ENCODE measurements at places on chromosomes 6 and 20. TPM values are rescaled to one million over a fixed set of nuclear protein-coding genes. Genes with fewer than 3 reads are reported as not detected.

DNA sequence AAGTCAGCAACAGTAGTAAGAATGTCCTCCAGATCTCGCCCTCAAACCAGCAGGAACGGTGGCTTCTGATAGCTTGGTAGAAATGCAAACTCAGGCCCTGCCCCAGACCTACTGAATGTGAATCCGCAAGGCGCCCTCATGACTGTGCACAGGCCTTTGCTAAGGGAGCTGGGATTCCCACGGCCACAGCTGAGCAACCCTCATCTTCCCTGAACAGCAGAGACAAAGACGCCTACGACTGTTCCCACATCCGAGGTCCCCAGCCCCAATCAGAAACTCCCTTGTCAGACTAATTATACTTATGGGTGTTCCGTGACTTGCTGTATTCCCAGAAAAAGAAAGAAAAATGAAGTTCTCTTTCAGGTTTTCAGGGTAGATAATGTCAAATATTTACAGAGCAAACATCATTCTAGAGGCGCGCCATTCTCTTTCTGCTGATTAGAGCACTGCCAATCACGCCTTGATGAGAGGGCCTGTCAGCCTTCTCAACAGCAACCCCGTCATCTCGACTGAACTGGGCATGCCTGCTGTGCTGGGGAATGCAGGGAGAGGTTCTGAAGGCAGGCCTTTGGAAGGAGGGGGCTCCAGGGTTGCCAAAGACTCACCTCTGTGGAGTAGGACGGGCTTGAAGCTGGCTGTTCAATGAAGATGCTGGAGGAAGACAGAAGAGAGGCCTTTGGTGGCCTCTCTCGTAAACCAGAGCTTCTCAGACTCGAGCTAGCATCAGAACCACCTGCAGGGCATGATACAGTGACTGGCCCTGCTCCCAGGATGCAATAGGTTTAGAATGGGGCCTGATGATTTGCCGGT lies 79.9 kb downstream of the ZNF217 start:
- no peaks in the 10 kb centered on the region for H3K27me3 ChIP-seq
- DNase-seq: no peak
- no peaks in the 10 kb centered on the region for H3K36me3 ChIP-seq

- no peak overlapping the region for H3K27ac ChIP-seq
- peaks cover 9% of the 10 kb centered on the region for H3K36me3 ChIP-seq
- no peaks in the 10 kb centered on the region for H3K4me1 ChIP-seq
- no peak for DNase-seq
- H3K4me3 ChIP-seq: no peak overlapping the region
- H3K27me3 ChIP-seq: no peaks in the 10 kb centered on the region
Measured at GRCh38 chr6:47288267-47289090, 21.2 kb downstream of the TNFRSF21 start.

The GMPR gene
- 12.1 TPM for total RNA-seq

- no peak for DNase-seq
- H3K4me3 ChIP-seq: no peak overlapping the region
- H3K36me3 ChIP-seq: no peaks in the 10 kb centered on the region
- H3K27ac ChIP-seq: no peak overlapping the region
- H3K27me3 ChIP-seq: no peaks in the 10 kb centered on the region
Measured at GRCh38 chr20:24118441-24119175, 130.0 kb upstream of the GGTLC1 start.

The TNXB gene
- total RNA-seq: 37.6 TPM
